ENCODE measurements at places on chromosomes 5 and 9.

DNA sequence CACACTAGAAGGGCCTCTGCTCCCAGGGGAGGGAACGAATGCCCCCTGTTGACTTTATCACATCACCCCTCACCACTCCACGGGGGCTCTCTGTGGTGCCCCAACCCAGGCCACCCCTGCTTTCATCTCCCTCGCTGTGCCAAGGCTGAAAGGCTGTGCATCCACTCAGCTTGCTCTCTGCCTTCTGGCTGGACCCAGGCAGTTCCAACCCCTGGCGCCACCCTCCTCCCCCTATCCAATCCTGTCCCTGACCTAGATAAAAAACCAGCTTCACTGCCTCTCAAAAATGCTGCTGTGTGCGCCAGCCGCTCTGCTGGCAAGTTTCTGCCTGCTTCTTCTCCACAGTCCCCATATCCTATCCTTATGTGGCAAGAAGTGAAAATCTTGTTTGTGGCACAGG is 22.4 kb upstream of the CORO2A start:
- no peak for DNase-seq

GRCh38 chr9:130908878-130909355 is 12.3 kb upstream of the QRFP start:
- DNase-seq: no peak

DNA sequence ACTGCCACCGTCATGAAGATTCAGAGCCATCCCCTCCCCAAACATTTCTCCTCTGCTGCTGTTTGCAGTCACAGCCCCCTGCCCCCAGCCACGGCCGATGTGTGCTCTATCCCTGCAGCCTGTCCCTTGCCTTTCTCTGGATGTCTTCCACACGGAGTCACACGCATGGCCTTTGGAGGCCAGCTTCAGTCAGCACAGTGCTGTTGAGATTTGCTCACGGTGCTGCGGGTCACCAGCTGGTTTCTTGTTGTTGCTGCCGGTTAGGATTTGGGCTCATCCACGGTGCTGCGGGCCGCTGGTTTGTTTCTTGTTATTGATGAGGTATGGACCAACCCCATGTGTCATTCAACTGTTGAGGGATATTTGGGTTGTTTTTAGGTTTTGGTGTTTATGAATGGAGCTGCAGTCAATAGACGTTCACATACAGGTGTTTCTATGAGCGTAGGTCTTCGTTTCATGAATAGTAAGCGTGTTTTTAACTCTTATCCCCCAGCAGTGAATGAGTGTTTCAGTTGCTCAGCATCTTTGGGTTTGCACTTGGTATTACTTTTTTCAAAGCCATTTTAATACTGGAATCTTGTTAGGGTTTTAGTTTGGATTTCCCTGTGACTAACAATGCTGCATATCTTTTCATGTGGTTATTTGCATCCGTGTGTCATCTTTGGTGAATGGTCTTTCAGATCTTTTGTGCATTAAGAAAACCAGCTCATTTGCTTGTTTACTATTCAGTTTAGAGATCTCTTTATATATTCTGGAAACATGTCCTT is 57.6 kb downstream of the AHRR start:
- peak; percentile 46 for DNase-seq

DNA sequence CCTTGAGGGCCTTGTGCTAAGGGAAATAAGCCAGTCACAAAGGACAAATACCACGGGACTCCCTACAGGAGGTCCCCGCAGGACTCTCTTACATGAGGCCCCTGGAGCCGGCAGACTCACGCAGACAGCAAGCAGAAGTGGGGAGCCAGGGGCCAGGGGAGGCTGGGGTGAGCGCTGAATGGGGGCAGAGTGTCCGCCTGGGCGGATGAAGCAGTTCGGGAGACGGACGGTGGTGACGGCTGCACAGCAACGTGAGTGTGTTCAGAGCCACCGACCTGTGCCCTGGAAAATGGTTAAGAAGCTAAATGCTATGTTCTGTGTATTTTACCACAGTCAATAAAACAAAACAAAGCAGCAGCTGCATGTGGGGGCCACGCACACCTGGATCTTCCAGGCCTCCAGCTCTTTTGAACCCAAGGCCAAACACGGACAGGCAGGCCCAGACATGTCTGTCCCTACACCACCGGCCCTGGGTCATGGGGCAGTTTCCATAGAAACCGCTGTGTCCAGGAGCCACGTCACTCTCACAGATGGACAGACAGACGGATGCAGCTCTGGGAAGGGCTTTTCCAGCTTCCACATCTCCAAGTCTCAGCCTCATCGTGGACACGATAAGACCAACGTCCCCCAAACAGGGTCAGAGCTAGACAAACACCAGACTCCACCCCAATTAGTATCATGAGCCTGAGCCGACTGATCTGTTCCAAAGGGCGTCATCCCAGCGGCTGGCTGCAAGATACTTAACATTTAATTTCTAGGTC is 103.9 kb downstream of the VAV2 start:
- DNase-seq: no peak

- DNase-seq: no peak
These were observed 19.8 kb upstream of the FAM151B start for GRCh38 chr5:80468131-80468530.

DNA sequence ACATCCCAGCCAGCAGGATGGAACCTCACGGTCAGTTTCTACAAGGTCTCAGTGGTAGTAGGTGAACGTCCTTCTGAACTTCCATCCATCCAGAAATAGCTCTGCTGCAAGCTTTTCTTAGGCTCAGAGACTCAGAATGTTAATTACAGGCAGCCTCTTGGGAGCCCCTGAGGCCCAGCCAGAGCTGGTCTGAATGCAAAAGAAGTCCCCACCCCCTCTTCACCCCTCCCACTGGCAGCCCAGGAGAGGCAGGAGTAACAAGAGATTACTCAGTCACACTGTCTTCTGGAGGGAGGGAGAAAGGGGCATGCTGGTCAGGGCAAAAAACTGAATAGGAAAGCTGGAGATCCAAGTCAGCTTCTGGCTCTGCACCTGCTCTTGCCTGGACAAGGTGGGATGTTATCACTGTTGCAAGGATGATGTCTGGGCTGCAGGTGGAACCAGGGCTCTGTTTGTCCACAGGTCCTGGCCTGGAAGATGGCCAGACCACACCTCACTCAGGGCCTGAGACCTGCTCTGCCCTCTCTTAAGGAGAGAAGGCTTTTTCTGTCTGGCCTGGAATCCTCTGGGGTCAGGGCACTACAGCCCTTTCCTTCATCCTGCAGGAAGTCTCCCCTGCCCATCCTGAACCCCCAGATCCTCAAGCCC is 9.1 kb downstream of the ENHO start:
- DNase-seq: peak; percentile 55

GRCh38 chr5:77176429-77176828 is 34.1 kb upstream of the PDE8B start:
- DNase-seq: no peak

Data from sigmoid colon (tissue), 7 donors.